ENCODE measurements at places on chromosomes 7 and 10. TPM values are rescaled to one million over a fixed set of nuclear protein-coding genes. Genes with fewer than 3 reads are reported as not detected.

DNA sequence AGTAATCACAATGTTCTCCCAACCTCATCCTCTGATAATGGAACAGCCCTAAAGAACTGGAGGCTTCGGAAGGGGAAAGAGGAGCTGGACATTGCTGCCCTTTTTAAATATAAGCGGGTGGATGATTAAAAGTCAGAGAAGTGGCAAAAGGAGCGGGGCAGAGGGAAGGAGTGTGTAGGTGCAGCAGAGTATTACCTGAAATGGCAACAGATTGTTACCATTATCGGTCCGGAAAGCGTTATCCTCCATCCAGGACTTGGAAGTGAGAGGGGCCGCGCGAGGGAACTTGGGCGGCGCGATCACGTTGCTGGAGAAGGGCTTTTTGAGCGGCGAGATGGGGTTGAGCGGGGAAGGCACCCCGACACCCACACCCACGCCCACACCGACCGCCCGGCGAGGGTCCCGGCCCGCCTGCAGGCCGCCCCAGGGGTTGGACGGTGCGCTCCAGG, 51.7 kb downstream of the CPEB3 start:
- DNase-seq, result no peak
- H3K4me1 ChIP-seq, result peaks cover 35% of the 10 kb centered on the region
- H3K27ac ChIP-seq, result peak overlapping the region; percentile 53
- H3K36me3 ChIP-seq, result 0 out of 2 replicates have a peak, but pooled peaks cover 4% of the 10 kb centered on the region
- H3K27me3 ChIP-seq, result no peaks in the 10 kb centered on the region

Gene PALD1
- total RNA-seq, result not detected

DNA sequence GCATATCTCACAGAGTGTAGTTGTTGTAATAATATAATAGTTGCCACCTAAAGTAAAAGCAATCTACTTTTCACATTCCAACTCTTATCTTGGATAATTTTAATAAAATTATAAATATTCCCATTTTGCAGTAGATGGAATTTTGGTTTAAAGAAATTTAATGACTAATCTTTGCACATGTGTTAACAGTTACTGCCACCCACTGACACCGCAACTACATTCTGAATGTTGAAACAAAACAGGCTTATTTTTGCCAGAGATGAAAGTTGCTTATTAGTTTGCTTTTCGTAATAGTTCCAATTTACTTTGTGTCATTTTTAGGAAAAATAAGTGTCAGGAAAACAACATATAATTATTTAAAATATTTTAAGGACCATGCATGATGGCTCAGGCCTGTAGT, 557.5 kb upstream of the PCDH15 start:
- no peaks in the 10 kb centered on the region for H3K36me3 ChIP-seq
- H3K4me1 ChIP-seq, result no peaks in the 10 kb centered on the region
- DNase-seq, result no peak
- H3K4me3 ChIP-seq, result no peak overlapping the region

- H3K4me1 ChIP-seq, result 0 out of 2 replicates have a peak, but pooled peaks cover 6% of the 10 kb centered on the region
- H3K27ac ChIP-seq, result no peak overlapping the region
- H3K4me3 ChIP-seq, result no peak overlapping the region
- DNase-seq, result no peak
- no peaks in the 10 kb centered on the region for H3K36me3 ChIP-seq
- peaks cover 11% of the 10 kb centered on the region for H3K27me3 ChIP-seq
These were observed 42.8 kb downstream of the PDGFA start for GRCh38 chr7:476736-477360.

GRCh38 chr7:142771353-142771723, 568 bp downstream of the PRSS2 start:
- no peak overlapping the region for H3K27ac ChIP-seq
- H3K27me3 ChIP-seq, result peaks cover 54% of the 10 kb centered on the region
- no peaks in the 10 kb centered on the region for H3K36me3 ChIP-seq
- no peak overlapping the region for H3K4me3 ChIP-seq
- peaks cover 15% of the 10 kb centered on the region for H3K4me1 ChIP-seq

Gene VPS50
- 22.5 TPM for total RNA-seq

- no peaks in the 10 kb centered on the region for H3K27me3 ChIP-seq
- H3K36me3 ChIP-seq, result peaks cover 22% of the 10 kb centered on the region
- H3K4me3 ChIP-seq, result no peak overlapping the region
- H3K27ac ChIP-seq, result no peak overlapping the region
- H3K4me1 ChIP-seq, result peaks cover 12% of the 10 kb centered on the region
These were observed 3.1 kb downstream of the ZNF786 start for GRCh38 chr7:149087376-149087775.

GRCh38 chr10:103901299-103901698, 16.7 kb downstream of the STN1 start:
- peaks cover 38% of the 10 kb centered on the region for H3K4me1 ChIP-seq
- H3K27me3 ChIP-seq, result no peaks in the 10 kb centered on the region
- no peak overlapping the region for H3K4me3 ChIP-seq
- DNase-seq, result no peak

GRCh38 chr7:128387216-128388144, 22.3 kb downstream of the IMPDH1 start:
- no peak overlapping the region for H3K4me3 ChIP-seq

DNA sequence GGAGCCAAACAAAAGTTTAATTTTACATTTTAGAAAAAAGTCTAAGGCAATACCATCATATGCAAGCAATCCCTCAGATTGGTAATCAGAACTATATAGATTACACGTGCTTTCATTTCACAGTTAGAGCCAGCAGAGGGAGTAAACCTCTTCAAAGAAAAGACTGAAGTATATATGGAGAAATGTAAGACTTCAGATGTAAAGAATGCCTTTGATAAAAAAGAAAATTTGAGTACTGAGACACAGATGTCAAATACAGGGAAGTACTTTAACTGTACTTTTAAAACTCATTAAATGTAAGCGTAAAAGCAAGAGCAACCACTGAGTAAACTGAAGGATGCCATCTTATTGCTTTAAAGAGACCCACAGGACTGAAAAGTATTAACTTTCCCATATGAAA, 101.4 kb upstream of the FAM133B start:
- H3K36me3 ChIP-seq, result peaks cover 49% of the 10 kb centered on the region
- no peaks in the 10 kb centered on the region for H3K27me3 ChIP-seq
- H3K4me3 ChIP-seq, result no peak overlapping the region
- H3K27ac ChIP-seq, result peak overlapping the region; percentile 51
- H3K4me1 ChIP-seq, result peaks cover 57% of the 10 kb centered on the region

- no peak overlapping the region for H3K4me3 ChIP-seq
- no peak for DNase-seq
- peaks cover 5% of the 10 kb centered on the region for H3K36me3 ChIP-seq
- H3K27me3 ChIP-seq, result peaks cover 2% of the 10 kb centered on the region
- no peak overlapping the region for H3K27ac ChIP-seq
These were observed 89.6 kb upstream of the CTBP2 start for GRCh38 chr10:125249948-125250347.

DNA sequence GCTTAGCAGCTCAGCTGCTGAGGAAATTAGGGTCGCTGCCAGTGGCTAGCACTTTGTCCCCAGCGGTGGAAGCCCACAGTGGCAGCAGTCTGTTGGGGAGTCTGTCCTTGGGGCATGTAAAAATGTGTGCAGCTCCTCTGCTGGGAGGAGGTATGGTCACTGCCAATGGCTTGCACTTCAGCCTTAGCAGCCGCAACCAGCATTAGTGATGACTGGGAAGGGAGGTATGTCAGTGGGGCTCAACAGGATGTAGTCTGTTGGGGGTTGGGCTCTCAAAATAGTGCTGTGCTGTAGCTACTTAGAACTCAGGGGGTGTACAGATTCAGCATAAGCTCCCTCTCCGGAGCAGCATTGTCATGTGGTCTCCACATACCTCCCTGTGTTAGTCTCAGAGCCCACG, 189.9 kb downstream of the ZEB1 start:
- H3K27ac ChIP-seq, result peak overlapping the region; percentile 19
- peaks cover 54% of the 10 kb centered on the region for H3K36me3 ChIP-seq
- no peak overlapping the region for H3K4me3 ChIP-seq
- no peaks in the 10 kb centered on the region for H3K27me3 ChIP-seq

GRCh38 chr7:150481186-150481920, 30.9 kb downstream of the GIMAP8 start:
- no peak overlapping the region for H3K4me3 ChIP-seq
- H3K27me3 ChIP-seq, result no peaks in the 10 kb centered on the region
- peaks cover 11% of the 10 kb centered on the region for H3K36me3 ChIP-seq
- DNase-seq, result no peak
- no peaks in the 10 kb centered on the region for H3K4me1 ChIP-seq
- no peak overlapping the region for H3K27ac ChIP-seq

DNA sequence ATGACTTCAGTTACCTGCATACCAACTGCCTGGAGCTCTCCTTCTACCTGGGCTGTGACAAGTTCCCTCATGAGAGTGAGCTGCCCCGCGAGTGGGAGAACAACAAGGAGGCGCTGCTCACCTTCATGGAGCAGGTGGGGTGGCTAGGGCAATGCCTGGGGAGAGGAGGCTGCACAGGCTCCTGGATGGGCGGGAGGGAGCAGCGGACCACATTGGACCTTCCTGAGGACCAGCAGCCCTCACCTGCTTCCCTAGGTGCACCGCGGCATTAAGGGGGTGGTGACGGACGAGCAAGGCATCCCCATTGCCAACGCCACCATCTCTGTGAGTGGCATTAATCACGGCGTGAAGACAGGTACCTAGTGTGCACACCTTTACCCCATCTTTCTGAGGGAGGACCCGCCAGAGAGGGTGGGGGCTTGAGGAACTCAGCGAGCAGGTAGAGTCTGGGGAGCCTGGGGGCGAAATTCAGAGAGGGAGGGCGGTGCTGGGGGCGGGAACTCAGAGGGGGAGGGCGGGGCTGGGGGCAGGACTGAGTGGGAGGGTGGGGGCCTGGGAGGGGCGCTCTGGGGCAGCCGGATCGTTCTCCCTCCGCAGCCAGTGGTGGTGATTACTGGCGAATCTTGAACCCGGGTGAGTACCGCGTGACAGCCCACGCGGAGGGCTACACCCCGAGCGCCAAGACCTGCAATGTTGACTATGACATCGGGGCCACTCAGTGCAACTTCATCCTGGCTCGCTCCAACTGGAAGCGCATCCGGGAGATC, 9.0 kb downstream of the AEBP1 start:
- peaks cover 7% of the 10 kb centered on the region for H3K27me3 ChIP-seq
- H3K27ac ChIP-seq, result no peak overlapping the region
- DNase-seq, result no peak
- peaks cover 13% of the 10 kb centered on the region for H3K36me3 ChIP-seq

DNA sequence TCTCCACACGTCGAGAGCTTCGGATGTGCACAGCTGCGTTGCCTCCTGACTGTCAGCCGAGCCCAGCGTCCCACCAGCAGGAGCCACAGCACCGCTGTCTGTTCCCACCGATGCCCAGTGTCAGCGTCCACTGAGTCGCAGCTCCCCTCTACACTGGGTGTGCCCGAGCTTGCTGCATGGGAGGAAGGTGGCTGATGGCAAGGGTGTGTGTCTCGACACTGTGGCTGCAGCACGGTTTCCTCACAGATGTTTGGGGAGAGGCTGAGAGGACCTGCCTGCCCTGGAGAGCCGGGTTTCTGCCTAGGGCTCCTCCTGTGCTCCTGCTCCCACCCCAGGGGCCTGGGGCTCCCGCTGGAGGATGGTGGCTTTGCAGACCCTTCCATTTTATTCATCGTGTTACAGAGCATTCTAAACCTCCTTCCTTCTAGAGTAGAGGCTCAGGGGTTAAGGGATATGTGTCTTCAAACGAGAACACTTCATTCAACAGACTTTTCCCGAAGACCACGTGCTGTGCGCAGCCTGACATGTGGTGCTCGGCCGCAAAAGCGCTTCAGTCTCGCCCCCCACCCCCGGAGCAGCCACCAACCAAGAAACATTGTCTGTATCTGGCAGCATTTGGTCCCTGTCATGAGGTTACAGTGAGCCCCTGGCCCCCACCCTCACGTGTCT, 384.8 kb downstream of the DNAJB6 start:
- no peak overlapping the region for H3K4me3 ChIP-seq
- no peak overlapping the region for H3K27ac ChIP-seq
- H3K36me3 ChIP-seq, result peaks cover 5% of the 10 kb centered on the region
- H3K4me1 ChIP-seq, result no peaks in the 10 kb centered on the region

Gene NAT16
- not detected for total RNA-seq

Gene FAM171A1
- 32.9 TPM for total RNA-seq

GRCh38 chr10:4326647-4327046, 499.4 kb upstream of the AKR1E2 start:
- H3K27me3 ChIP-seq, result no peaks in the 10 kb centered on the region
- DNase-seq, result no peak
- peaks cover 7% of the 10 kb centered on the region for H3K4me1 ChIP-seq
- no peak overlapping the region for H3K4me3 ChIP-seq
- H3K36me3 ChIP-seq, result no peaks in the 10 kb centered on the region
- no peak overlapping the region for H3K27ac ChIP-seq

- no peaks in the 10 kb centered on the region for H3K27me3 ChIP-seq
- no peak overlapping the region for H3K4me3 ChIP-seq
- no peak for DNase-seq
- H3K36me3 ChIP-seq, result no peaks in the 10 kb centered on the region
- peaks cover 12% of the 10 kb centered on the region for H3K4me1 ChIP-seq
- no peak overlapping the region for H3K27ac ChIP-seq
These were observed 114.6 kb upstream of the LRRTM3 start for GRCh38 chr10:66811211-66811610.

DNA sequence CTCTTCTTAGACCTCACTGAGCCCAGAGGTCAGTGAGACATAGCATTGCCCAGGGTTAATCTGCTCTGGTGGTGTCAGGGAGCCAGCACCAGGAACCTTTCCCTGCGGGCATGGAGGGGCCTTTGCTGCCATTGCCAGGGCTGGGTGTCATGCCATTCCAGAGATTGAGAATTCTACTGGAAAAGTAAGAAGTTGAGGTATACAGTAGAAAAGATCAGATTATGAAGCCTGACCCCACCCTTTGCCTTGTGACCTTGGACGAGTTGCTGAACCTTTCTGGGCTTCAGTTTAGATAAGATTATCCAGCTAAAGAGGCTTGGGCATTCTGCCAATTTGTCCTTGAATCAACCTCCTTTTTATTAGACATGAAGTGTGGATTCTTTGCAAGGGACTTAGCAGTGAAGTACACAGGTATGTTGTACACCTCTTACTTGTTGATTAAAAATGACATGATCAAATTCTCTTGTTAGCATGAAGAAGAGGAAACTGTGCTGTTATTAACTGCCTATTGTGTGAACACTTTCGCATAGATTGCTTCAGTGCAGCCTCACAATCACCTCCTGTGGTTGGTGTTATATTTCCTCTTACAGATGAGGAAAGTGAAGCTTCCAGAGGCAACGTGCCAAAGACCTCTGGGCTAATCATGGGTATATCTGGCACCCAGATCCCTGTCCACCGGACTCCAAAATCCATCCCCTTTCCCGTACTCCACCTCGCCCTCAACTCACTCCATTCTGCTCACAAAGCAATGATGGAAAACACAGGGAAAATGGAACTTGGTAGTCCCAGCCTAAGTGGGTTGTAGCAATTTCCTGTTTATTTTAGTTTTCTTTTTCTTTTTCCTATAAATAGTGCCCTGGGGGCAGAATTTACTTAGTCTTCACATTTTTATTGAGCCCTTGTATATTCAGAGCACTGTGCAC, 151.3 kb downstream of the CAMK1D start:
- H3K27ac ChIP-seq, result no peak overlapping the region
- no peak overlapping the region for H3K4me3 ChIP-seq
- DNase-seq, result no peak
- H3K4me1 ChIP-seq, result no peaks in the 10 kb centered on the region
